ENCODE measurements at places on chromosomes 2 and 18. TPM values are rescaled to one million over a fixed set of nuclear protein-coding genes. Genes with fewer than 3 reads are reported as not detected.

Gene AGFG1
- total RNA-seq = 108 TPM

Gene HOXD12
- total RNA-seq = not detected

Gene INHA
- not detected for total RNA-seq

Gene KCNF1
- total RNA-seq = 7.7 TPM

Gene LAMA1
- 32.0 TPM for total RNA-seq

Gene UPP2
- not detected for total RNA-seq

Gene IL36A
- not detected for total RNA-seq

Gene ANKMY1
- total RNA-seq = 9.0 TPM

Gene C2orf80
- total RNA-seq = not detected

Gene UGT1A10
- not detected for total RNA-seq

Gene LRRC30
- total RNA-seq = not detected
